ENCODE measurements at places on chromosomes 7 and 10.
A peak's percentile ranks its signal among the peaks of the same experiment; 100 is the strongest.

DNA sequence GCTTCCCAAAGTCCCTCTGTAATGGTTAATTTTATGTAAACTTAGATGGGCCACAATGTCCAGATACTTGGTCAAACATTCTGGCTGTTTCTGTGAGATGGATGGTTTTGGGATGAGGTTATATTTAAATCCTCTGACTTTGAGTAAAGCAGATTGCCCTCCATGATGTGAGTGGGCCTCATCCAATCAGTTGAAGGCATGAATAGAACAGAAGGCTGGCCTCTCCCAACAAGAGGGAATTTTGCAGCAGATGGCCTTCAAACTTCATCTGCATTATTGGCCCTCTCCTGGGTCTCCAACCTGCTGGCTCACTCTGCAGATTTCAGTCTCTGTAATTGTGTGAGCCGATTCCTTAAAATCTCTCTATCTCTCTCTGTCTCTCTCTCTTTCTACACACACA is 362.3 kb downstream of the GRID1 start:
- DNase-seq, result no peak

GRCh38 chr10:58641095-58641531 is 128.4 kb downstream of the BICC1 start:
- no peak for DNase-seq

DNA sequence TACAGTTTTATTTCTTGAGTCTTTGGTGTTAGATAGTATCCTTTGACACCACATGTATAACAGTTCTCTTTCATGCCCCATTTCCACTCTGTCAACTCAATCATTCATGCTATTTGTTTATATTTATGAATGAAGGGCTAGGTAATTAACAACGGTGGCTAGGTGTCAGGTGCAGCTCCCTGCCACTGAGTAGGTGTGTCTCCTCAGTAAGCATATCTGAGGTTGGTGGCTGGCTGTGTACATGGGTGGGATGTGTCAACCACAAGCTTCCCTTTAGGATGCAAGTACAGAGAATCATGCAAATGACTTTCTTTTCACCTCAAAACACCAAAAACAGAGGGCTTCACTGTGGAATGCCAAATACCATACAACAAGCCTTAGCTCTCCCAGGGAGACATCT is 83.4 kb downstream of the ZNF365 start:
- DNase-seq, result no peak

GRCh38 chr7:85566095-85566794 is 379.4 kb upstream of the SEMA3D start:
- DNase-seq, result no peak

DNA sequence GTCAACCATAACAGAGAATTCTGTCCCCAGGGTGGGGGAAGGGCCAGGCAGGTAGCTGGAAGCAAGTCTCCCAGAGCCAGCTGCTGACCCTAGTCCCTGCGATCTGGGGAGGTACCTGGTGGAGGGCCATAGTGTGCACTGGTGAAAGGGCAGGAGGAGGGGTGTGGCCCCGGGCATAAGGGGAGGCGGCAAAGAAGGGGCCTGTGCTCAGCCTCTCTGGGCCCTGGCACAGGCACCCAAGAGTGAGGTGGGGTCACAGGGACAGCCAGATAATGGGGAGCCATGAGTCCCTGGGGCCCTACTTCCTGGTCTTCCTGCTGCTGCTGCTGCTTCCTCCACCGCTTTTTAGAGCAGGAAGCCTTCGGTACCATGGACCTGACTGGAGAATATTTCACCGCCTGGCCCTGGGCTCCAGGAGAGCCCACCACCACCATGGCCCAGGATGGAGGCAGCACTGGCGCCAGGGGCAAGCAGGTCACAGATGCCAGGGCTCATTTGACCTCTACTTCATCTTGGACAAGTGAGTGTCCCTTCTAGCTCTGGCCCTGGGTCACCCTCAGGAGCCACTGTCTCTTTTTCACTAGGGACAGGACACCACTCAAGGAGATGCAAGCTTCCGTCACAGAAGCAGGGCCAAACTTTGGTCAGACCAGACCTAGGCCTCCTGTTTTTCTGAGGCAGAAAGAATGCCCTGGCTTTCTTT is at the start of gene ANTXRL:
ANTXRL (plus strand) TSS at position 7 of the 703 bp plus-strand sequence; CDS start at position 273, 266 bp downstream.
- DNase-seq, result no peak

DNA sequence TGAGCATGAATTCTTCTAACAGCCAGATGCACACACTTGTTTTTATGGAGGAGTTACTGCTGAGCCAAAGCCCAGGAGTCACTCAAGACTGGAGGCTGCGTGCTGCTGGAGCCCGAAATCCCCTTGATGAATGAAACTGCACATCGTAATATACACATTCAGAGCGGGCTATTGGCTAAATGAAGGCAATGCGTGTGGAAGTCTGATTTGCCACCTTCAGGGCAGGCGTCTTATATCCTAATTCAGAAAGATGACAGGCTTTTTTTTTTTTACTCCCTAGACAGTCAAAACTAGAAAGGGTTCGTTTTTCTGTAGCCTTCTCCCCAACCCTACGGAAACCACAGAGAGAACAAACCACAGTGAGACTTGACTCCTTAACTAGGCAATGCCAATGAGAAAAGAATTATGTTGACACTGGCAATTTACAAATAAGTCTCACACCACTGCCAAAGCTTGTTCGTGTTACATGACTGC is 227.2 kb upstream of the KLF14 start:
- DNase-seq, result peak; percentile 62

DNA sequence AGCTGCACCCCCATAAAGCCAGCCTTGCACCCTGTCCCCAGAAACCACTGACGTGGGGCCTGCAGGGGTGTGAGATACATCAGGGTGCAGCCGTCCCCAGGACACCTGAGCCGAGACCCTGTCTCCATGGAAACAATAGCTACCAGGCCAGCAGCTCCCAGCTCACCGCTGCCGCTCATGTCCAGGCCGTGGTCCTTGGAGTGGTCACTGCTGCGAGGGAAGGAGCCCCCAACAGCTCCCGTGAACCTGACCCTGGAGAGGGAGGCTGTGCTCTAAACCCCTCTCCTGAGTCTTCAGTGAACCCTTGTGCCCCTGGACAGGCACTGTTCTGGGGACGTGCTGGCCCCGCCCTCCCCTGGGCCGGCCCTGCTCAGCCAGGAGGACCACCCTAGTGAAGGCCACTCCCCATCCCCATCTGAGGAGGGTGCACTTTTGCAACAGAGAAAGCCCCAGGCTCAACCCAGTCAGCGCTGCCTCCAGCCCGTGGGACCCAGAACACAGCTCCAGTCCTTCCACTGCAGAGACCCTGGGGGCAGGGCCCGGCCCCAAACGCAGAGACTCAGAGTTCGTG is 19.6 kb upstream of the INPP5A start:
- no peak for DNase-seq

- no peak for DNase-seq
These were observed 68.5 kb upstream of the FHIP2A start for GRCh38 chr10:114753126-114753525.

DNA sequence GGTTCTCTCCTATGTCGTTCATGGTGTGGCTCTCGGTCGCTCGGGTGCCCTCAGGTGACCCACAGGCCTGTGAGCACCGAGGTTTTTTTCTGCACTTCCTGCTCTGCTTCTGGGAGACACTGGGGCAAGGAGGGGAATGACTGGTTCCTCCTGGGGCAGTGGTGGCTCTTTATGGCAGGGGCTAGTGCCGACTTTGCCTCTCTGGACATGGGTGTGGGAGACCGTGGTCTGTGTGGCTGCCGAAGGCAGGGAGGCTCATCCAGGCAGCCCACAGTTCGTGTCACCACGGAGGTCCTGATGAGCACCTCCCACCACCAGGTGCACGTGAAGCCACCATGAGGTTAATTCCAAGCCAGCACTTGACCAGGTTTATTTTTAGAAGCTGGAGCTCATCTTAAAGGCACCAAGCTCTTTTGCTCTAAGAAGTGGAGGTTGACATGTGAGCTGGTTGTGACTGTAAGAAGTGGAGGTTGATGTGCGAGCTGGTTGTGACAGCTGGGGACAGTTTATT is 24.7 kb upstream of the DPYSL4 start:
- DNase-seq, result no peak

DNA sequence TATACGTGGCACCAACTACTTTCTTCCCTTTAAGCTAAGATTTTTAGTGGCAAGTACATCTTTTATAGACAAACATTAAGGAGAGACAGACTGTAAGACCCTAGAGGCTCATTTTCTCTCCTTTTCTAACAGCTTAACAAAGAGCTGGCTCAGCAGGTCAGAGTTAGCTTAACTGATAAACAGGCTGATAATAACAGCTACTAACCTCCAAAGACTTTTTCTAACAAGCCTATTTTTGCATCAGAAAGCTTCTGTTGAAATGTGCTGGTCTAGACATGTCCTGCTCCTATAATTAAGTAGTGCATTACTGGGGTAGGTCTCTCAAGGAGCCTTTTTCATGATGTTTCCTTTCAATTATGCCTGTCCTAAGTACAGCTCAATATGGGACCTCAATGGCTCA is 238.2 kb upstream of the FAM3C start:
- DNase-seq, result no peak

DNA sequence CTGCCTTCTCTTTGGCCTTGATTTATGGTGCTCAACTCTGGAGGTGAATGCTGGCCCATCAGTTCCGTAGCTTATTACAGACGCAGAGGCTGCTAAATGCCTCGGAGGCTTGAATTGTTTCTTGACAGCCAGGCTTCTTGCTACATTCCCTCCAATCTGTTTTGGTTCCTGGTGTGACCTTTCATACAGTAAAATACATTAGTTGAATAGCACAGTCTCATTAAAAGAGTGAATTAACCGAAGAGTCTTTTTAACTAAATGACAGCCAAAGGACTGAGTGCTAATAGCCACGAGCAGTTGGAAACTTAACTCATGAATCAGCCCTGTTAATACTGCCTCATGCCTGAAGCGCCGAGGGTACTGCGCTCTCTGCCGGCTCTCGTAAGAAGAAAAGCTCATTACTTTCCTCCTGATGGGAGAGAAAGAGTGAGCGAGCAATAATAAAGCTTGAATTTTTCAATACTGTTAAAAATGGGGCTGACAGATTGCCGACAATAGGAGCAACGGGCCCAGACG is 236.4 kb upstream of the GPR26 start:
- DNase-seq, result no peak

- DNase-seq, result no peak
These were observed 92.2 kb upstream of the LRRC4 start for GRCh38 chr7:128123291-128124037.

GRCh38 chr10:104336821-104337467 is 1.3 kb downstream of the ITPRIP start:
- no peak for DNase-seq

- no peak for DNase-seq
These were observed 168.5 kb downstream of the LCOR start for GRCh38 chr10:97000487-97001182.

DNA sequence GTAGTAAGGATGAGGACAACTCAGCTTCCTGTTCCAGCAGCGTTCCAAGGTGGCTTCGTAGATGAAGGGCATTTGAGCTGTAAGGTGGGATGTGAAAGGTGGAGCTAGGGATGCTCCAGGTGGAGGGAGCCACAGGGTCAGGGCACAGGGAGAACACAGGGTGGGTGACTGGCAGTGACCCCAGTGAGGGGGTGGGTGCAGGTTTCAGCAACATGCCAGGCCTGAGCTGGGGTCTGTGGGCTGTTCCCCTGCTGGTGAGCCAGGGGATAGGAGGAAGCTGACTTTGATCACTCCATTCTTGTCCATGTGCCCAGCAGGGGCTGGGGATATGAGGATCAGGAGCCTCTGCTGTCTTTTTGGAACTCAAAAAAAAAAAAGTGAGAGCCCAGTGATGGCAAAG is 33.2 kb downstream of the CDH23 start:
- DNase-seq, result no peak

DNA sequence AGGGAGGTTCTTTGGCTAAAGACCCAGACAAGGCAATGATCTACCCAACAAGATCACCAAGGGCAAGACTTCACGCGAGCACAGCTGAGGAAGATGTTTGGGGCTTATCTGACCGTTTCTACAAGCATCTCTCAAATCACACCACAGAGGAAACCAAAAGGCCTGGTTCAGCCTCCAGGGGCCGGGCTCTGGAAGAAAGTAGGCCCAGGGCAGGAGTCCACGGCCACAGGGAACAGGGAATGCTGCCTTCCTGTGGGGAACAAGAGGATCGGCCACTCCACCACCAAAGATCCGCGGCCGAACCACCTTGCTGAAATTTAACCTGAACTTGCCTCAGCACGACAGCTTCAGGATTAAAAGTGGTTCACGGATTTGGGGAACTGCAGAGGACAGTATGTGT is 332.5 kb downstream of the PTPRN2 start:
- no peak for DNase-seq

- DNase-seq, result no peak
These were observed 27.3 kb upstream of the ANK3 start for GRCh38 chr10:60417024-60417423.

DNA sequence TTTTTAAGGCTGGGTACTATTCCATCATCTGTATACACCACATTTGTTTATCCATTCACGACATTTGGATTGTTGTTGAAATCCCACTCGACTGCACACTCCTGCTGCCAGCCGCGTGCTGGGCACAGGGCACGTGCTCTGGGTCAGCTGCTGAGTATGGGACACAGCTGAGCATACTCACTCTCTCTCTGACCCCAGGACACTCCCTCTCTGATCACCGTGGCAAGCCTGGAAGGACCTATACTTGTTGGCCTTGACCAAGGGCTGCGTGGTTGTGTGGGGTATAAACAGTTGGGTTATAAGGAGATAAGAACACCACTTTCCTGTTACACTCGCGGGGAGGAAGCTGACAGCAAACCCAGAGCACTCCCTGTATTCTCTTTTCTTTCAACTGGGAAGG is 153.0 kb upstream of the RHEB start:
- DNase-seq, result no peak

DNA sequence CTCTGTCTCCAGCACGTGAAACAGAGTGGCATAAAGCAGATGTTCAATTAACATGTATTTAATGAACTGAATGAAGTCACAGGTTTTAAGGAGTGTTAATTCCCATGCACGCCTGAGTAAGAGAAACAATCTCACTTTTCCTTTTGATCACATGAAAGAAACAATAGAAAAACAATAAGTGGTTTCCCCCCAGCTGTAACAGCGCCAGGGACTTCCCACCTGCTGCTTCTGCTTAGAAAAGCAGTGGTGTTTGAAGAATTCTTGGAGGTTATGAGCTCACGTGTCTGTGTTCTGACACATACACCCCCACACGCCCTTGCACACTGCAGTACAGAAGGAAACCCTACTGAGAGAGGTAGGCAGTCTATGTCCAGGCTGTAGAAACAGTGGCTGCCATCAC is 51.3 kb upstream of the FRMD4A start:
- DNase-seq, result peak; percentile 41

DNA sequence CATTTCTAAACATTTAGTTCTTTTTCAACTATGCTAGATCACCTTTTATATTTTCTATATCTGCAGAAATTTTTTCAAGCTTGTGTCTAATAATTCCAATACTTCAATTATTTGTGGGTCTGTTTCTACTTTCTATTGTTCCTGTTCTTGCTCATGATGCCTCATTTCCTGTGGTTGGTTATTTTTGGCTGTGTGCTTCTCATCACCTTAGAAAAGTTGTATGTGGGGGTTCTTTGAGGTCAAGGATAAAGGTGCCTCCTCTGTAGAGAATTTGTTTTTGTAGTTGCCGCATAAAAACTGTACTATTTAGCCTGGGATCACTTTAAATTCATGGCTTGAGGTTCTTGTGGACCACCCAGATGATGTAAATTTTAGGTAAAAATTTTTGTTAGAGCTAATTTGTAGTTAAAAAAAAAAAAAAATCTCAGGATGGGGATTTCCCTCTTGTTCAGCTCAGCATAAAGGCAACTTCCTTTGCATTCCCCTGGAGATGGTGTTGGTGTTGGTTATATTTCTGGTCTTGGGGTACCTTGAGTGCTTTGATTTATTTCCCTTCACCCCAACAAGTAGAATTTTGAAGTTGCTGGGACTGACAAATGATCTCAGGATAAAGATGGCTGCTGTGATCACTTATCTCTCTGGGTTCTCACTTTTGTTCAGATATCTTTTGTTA is 27.0 kb upstream of the JAZF1 start:
- DNase-seq, result no peak

GRCh38 chr7:133753513-133753912 is 373.6 kb upstream of the LRGUK start:
- no peak for DNase-seq
